ENCODE measurements at places on chromosomes 3 and 15.

GRCh38 chr15:72237029-72237852 lies 6.3 kb upstream of the PKM start:
- no peak for DNase-seq

DNA sequence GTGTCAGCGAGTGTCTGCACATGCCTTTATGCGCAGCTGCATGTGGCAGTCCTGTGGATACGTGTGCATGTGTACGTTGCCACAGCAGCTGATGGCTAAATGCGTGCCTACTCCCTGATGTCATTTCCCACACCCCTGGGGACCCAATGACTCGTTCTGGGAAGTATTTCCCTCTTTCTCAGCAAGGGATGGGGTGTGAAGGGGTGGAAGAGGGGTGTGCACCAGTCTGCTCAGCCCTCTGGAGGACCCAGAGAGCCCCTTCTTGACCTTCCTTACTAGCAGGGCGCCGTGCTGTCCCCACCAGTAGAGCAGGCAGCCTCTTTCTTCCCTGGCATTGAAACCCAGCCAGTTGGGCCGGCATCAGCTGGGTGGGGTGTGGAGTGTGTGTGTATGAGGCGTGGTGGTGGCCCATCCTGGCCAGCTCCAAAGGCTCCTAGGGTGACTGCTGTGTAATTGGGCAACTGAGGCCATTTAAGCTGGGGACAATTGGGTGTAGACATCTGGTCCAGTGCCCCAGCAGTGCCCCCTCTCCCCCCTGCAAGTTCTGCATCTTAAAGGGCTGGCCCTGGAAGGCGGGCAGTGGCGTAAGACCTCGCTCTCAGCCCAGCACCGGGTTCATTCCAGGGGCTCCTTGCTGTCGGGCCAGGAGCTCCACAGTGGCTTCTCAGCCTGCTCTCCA lies 19.2 kb downstream of the SNX33 start:
- no peak for DNase-seq

GRCh38 chr3:71962561-71963240 lies 177.8 kb upstream of the PROK2 start:
- DNase-seq: no peak

DNA sequence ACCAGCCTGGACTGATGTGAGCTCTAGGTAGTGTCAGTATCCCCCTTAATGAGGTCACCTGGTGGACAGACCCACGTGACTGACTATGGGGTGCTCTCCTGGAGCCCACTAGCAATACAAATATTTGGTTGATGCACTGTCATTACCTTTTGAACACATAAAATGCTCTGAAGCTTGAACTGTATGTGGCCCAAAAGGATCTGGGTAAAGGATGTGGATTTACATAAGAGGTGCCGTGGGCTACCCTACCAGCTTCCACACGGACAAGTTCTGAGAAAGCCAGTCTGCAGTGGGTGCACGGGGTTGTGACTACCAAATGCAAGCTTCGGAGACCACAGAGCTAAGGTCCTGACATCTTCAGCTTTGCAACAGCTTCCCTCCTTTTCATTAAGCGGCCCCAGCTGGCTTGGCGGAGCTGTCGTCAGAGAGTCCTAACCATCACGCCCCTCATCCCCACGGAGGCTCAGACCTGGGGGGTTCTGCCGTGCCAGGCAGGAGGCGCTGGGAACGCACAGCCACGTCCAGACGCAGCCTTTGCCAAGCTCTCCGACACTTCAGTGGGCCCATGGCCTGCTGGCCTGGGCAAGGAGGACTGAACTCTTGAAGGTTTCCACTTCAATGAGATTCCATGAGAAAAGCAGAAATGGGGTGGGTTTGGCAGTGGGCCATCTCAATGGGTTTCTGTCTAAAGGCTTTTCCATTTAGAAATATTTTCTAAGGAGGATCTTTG lies 228.3 kb downstream of the ADAMTS17 start:
- DNase-seq: no peak

DNA sequence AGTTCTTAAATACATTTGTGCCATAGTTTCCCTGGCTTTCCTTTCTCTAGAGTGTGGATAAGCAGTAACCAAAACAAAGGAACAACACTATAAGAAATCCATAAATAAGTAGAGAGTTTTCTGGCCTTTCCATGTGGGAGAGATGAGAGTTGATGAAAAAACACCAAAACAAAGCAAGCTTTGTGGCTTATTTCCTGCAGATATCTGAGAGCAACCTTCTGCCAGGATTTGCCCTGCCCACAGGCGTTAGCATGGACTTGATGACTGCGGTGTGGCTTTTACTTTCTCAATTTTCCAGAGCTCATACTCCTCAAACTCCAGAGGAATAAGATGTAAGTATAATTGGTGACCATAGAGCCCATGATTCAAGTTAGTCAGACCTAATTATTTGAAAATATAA lies 194.9 kb downstream of the RAP2B start:
- DNase-seq: no peak

DNA sequence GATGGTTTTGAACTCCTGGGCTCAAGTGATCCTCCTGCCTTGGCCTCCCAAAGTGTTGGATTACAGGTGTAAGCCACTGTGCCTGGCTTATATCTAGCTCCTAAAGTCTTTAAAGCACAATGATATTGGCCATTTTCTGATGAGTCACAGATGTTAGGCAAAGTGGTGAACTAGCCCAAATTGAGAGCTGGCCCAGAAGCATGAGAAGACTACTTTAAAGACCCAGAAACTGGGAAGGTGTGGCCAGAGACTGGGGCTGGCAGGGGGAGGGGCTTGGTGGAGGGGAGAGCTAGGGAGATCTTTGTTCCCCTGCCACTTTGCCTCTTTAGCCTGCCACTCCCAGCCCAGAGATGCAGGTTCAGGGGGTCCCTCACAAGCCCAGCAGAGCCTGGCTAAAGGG lies 21.6 kb downstream of the CHRNA3 start:
- DNase-seq: no peak

DNA sequence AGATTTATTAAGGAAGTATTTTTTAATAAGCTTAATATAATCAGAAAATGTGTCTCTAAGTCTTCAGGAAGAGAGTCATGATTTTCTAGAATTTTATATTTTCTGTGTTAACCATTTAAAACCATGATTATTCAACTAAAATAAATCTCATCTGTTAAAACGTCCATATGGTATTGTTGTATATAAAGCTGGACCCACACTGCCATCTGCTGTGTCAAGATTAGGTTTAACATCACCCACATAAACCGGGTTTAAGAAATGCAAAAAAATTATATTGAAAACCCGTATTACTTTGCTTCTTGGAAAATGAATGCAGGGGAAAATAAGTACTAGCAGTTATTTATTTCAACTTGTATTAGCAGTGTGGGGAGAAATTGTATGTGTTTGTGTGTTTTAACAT lies 9.5 kb upstream of the CCDC66 start:
- no peak for DNase-seq

GRCh38 chr3:9135930-9136525 lies 113.4 kb downstream of the SRGAP3 start:
- no peak for DNase-seq

DNA sequence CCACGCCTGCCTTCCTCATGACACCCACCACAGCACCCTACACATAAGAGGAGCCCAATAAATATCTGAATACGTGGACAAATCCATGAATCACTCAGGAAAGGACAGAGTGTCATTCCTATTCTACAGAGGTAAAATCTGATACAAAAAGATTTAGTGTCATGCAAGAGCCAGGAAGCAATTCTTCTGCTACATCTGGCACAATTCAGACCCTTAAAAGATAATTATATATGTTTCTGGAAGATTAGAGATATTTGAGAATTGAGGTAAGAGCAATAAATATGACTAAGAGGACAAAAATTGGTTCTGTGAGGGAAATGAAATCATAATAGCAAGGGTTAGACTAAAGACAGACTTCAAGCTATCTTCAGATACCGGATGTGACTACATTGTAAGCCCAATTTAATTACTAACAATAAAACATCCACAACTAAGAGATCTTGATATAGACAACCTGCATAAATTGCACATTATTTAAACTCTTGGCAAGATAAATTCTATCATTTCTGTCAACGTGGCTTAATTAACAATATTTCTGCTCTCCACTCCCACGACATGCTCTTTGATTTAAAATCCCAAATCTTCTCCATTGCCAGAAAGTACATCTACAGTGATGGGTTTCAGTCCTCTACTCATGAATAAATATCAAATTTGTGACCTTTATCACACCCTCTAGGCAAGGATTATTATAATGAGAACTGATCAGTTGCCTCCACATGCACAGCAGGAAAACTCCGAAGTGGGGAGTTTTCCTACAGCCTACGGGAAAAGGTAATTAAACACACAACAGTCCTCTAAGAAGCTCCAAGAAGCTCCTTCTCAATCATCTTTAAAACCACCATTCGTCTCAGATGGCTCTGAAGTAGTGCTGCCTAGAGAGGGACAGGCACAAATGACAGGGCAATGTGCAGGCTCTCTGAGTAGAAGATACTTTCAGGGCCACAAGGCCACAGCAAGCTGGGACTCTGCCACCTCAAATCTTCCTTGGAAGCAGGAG lies 32.6 kb downstream of the MB21D2 start:
- no peak for DNase-seq

GRCh38 chr15:61379005-61379404 lies 149.9 kb upstream of the RORA start:
- DNase-seq: no peak

Data from stimulated activated naive CD4-positive, alpha-beta T cell (primary cell).